ENCODE measurements at places on chromosomes 16 and 17.
A peak's percentile ranks its signal among the peaks of the same experiment; 100 is the strongest.

DNA sequence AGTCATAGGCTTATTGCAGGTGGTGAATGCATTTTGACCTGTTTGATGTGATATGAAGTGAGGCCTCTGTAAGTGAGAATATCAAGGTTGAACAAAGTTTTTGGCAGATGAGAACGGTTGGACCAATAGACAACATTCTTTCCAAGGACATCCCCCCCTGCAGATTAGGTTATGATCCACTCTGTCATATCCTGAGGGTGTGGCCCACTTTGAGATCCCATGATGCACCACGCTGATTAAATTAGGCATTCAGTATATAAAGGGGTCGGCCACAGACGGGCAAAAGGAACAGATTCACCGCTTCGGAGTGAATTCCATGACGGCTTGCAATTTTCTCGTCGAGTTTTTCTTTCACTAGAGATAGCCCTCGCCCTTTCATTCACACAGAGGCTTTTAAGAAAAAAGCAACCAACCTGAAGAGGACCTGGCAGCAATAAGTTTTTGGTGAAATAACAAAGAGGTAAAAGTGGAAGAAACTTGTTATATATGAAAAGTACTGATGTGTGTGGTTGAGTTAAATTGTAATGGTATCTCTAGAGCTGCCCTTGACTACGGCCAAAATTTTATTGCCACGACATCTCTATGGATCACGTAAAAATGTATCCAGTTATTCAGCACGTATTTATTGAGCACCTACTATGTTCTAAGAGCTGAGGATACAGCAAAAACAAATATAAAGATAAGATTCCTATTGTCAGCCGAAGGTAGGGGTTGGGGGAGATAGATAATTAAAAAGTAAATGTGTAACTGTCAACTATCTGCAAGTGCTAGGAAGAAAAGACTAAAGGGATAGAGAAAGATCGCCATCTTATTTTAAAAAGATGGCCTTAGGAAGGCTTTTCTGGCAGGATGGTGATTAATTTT lies 1.7 kb upstream of the RBBP6 start:
- peaks cover 32% of the 10 kb centered on the region for H3K4me1 ChIP-seq
- H3K36me3 ChIP-seq = peaks cover 21% of the 10 kb centered on the region
- peak overlapping the region; percentile 35 for H3K27ac ChIP-seq
- H3K27me3 ChIP-seq = no peaks in the 10 kb centered on the region
- no peak for DNase-seq

- H3K4me1 ChIP-seq = peaks cover 13% of the 10 kb centered on the region
- H3K27ac ChIP-seq = no peak overlapping the region
- no peaks in the 10 kb centered on the region for H3K27me3 ChIP-seq
- no peaks in the 10 kb centered on the region for H3K36me3 ChIP-seq
Observed at GRCh38 chr16:87297918-87298631, 19.1 kb downstream of the C16orf95 start.

DNA sequence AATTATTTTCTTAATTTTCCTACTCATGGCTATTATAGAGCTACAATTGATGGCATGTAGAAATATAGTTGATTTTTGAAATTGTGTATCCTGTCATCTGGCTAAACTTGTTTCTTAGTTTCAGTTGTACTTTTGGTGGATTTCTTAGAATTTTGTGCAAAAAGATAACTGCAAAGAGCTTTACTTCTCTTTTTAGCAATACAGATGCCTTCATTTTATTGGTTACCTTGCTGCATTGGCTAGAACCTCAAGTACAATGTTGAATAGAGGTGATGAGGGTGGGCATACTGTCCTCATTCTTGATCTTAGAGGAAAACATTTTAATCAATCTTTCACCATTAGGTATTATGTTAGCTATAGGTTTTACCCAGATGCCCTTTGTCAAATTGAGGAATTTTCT lies 67.9 kb downstream of the METRNL start:
- H3K36me3 ChIP-seq = no peaks in the 10 kb centered on the region
- no peak overlapping the region for H3K4me3 ChIP-seq
- H3K27ac ChIP-seq = no peak overlapping the region
- H3K4me1 ChIP-seq = no peaks in the 10 kb centered on the region
- peaks cover 22% of the 10 kb centered on the region for H3K27me3 ChIP-seq

GRCh38 chr17:72639711-72640110 lies 452.8 kb downstream of the SLC39A11 start:
- H3K4me3 ChIP-seq = no peak overlapping the region
- no peak overlapping the region for H3K27ac ChIP-seq
- peaks cover 8% of the 10 kb centered on the region for H3K27me3 ChIP-seq
- DNase-seq = no peak

DNA sequence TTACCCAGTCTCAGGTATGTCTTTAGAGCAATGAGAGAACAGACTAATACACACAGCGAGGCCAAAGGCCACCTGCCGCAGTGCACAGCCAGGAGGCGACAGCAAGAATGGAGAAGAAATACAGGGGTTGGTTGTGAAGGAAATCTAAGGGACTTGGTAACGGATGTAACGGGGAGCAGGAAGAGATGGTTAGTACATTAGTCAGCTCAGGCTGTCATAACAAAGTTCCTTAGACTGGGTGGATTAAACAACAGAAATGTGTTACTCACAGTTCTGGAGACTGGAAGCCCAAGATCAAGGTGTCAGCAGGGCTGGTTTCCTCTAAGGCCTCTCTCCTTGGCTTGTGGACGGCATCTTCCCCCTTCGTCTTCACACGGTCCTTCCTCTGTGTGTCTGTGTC lies 47.1 kb downstream of the TVP23C start:
- DNase-seq = no peak
- no peak overlapping the region for H3K4me3 ChIP-seq
- peaks cover 9% of the 10 kb centered on the region for H3K36me3 ChIP-seq

- H3K4me1 ChIP-seq = no peaks in the 10 kb centered on the region
- H3K27ac ChIP-seq = no peak overlapping the region
- DNase-seq = no peak
- H3K27me3 ChIP-seq = peaks cover 47% of the 10 kb centered on the region
- no peak overlapping the region for H3K4me3 ChIP-seq
- no peaks in the 10 kb centered on the region for H3K36me3 ChIP-seq
Observed at GRCh38 chr16:49454426-49455180, 81.0 kb downstream of the C16orf78 start.
